ENCODE measurements at places on chromosomes 5 and 9. TPM values are rescaled to one million over a fixed set of nuclear protein-coding genes. Genes with fewer than 3 reads are reported as not detected.

The CD14 gene
- 114 TPM for total RNA-seq

The ADAMTSL1 gene
- total RNA-seq: 12.6 TPM

The PCDHGB1 gene
- 1.3 TPM for total RNA-seq

The DNAI1 gene
- 0.51 TPM for total RNA-seq

The ZNF462 gene
- 20.5 TPM for total RNA-seq

The IL13 gene
- total RNA-seq: not detected

The MEIKIN gene
- total RNA-seq: not detected
